ENCODE measurements at places on chromosomes 1 and 21.
A peak's percentile ranks its signal among the peaks of the same experiment; 100 is the strongest.

DNA sequence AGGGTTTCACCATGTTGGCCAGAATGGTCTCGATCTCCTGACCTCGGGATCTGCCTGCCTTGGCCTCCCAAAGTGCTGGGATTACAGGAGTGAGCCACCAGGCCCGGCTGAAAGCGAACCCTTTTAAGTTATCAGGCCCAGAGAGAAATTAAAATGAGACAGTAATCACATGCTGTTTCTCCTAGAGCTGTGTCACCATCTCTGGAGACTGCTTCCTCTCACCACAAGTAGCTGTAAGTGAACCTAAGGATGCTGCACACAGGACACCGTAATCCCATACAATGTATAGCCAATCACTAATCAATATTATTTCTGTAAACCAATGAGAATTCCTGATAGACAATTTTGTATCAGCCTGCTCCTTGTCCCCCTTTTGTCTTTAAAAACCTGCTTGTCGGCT is 5.7 kb upstream of the CSTB start:
- DNase-seq, result no peak

GRCh38 chr1:37755951-37756560 is 8.9 kb downstream of the EPHA10 start:
- DNase-seq, result no peak

DNA sequence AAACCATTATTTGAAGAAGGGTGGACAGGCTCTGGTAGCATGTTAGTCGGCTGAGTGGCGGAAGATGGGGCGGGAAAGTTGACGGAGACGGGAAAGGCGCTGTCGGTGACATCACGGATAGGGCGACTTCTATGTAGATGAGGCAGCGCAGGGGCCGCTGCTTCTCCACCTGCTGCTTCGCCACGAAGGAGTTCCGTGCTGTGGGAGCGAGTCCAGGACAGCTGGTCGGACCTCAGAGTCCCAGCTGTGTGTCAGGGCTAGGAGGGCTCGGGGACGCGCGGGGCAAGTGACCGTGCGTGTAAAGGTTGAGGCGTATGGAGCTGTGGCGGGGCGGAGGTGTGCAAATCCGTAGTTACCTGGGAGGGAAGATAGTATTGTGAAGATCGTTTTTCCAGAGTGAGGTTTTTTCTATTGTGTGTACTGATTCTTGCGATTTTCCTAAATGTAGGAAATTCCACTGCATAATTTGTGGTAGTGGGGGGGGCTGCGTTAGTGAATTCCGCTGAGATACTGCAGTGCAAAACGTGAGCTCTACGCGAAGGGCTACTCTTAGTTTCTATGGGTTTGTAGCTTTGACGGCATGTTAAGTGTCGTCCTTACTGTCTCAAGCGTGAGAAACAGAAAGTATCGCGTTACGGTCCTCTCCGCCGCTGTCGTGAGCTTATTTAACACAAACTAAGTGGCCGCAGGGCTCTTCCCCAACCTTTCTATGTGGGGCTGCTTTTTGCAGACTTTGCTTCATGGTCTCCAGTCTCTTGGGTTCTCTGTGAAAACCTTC is 111.2 kb upstream of the NBPF11 start:
- DNase-seq, result peak; percentile 76

GRCh38 chr1:173300061-173301044 is 93.2 kb upstream of the TNFSF4 start:
- no peak for DNase-seq

- no peak for DNase-seq
Observed at GRCh38 chr1:172630868-172631267, 28.0 kb upstream of the FASLG start.

GRCh38 chr1:55781944-55782482 is 566.8 kb upstream of the USP24 start:
- peak; percentile 77 for DNase-seq

DNA sequence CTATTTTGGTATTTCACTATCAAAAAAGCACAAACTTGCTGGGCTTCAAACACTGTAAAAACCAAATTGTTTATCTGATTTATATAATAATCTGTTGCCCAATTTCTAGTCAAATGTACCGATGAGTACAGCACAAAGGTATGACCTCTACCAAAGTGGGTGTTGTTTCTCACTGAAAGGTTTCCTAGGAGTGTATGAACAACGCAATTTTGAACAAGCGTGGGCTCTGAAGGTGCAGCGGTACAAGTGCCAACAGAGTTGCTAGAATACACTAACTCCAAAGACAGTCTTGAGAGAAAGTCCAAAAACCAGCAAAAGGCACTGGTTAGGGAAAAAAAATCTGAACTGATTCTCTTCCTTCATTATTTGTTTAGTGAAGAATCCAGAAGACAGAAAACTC is 130.4 kb downstream of the ATP1B1 start:
- no peak for DNase-seq

GRCh38 chr1:203289281-203289981 is 15.9 kb upstream of the BTG2 start:
- no peak for DNase-seq

GRCh38 chr1:151918819-151919610 is 9.7 kb upstream of the THEM4 start:
- no peak for DNase-seq

GRCh38 chr1:214331827-214332423 is 51.0 kb downstream of the SMYD2 start:
- DNase-seq, result peak; percentile 38

DNA sequence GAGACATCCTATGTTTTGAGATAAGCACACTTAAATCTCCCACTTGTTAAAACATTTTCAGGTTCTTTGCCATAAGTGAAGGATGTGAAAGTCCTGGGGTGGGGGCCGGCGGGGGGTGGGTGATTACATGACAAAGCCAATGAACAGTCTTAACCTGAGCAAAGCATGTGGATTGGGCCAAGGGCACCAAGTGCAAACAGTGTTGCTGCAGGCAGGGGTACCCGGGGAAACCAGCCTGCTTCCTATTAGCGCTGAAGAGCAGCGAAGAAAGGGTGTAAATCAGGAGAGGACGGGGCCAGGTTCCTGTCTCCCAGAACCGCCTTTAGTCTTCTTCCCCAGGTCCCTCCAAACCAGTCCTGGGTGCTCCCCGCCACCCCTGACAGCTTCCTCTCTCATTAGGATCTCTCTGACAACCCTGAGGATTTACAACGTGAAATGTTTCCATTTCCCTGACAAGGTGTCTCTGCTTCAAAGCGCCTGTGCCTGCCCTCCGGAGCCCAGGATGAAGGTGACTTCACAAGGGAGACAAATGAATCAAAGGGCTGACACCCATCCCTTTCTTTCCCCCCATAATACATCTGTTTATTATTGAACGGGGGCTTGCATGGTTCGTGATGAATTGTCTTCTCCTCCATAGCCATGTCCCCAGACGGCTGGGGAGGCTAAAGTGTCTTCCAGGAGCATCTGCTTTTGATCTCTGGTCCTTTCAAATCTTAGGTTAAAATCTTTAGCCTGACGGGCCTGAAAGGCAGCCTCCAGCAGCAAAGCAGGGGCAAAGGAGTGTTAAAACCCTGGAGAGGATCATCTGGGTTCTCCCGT is 109.5 kb downstream of the TRABD2B start:
- DNase-seq, result no peak

DNA sequence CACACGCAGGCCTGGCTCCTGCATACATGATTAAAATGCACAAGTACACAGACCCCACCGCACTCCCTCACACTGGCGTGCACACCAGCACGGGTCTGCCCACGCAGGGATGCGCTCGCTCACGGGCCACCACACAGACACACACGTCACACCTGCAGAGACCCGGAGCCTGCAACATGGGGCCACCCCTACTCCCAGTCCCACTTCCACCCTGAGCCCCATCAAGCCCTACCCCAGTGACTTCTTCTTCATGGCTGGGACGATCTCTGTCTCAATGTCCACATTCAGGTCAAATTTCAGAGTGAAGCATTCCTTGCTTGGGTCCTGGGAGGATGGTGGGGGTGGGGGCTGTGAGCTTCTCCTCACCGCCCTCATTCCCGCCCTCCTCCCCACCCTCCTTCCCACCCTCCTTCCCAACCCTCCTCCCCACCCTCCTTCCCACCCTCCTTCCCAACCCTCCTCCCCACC is 8.9 kb upstream of the TNFRSF25 start:
- no peak for DNase-seq

DNA sequence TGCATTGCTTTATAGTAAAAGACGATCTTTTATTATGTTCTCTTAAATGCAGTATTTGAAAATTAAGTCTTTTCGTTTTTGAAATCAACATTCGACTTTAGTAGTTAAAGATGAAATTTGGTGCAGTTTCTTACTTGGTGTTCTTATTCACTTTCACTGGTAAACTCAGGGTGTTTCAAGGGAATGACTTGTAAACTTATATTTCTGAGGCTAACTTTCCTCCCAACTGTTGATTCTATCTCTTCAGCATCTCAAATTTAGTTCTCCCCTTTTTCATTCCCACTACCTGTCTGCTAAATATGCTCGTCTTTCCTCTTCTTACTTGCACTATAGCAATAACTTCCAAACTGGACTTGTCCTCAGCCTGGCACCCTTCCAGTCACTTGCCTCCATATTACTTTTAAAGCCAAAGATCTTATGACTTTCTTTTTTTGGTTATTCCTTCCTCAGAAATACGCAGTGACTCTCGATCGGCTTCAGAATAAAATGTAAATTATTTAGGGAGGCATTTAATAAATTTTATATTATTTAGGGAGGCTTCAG is 988 bp downstream of the SLC35A3 start:
- no peak for DNase-seq

DNA sequence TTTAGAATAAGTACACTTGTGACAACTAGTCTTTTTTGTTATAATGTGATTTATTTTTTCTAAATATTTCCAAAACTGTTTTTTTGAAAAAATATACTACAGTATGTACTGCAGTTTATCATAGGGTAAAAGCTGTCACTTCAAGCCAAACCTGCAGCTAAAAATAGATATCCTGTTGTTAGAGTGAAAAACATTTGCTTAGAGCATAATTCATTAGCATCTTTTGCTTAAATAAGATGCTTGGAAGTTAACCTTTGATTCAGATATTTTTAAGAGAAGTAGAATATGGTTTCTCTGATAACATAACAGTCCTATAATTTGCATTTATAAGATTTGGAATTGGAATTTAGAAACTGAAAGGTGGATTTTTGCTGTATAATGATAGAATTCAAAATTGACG is 21.5 kb downstream of the PRKACB start:
- no peak for DNase-seq

- DNase-seq, result peak; percentile 25
Observed at GRCh38 chr1:14778898-14779865, 180.7 kb downstream of the KAZN start.

DNA sequence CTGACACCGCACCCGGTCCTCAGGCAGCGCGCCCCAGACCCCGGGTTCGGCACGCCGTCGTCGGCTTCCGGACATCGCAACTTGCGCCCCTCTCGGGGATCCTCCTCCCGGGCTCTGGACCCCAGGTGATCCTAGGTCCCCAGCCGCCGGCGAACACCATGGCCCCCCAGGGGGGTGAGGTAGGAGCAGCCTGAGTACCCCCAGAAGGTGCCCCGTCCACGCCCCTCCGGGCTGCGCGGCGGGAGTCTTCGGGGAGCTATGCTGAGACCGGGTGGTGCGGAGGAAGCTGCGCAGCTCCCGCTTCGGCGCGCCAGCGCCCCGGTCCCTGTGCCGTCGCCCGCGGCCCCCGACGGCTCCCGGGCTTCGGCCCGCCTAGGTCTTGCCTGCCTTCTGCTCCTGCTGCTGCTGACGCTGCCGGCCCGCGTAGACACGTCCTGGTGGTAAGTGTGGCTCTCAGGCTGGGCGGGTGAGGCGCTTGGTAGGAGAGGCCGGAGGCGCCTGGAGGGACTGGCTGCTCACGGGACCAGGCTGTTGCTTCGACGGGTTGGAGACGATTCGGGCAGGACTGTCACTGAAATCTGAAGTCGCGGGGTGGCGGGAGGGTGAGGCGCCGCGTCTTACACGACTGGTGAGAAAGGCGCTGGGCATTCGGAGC is 367 bp downstream of the WNT2B start:
- DNase-seq, result no peak

DNA sequence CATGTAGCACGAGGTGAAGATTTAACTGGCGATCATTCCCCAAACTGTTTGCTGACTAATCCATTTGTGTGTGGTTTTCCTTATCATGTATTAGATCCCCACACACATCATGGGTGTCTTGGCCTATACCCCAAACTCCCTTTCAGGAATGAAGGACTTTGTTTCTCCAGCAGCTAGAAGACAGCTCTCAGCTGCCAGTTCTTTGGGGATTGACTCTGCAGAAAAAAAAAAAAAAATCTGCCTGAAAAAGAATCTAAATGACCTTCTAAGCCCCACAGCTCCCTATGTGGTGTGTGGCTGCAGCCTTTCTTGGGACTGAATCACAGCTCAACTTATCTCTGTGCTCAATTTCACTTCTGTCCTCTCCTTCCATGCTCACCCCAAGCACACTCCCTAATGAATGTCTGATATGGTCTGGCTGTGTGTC is 256.3 kb upstream of the DUSP10 start:
- no peak for DNase-seq

DNA sequence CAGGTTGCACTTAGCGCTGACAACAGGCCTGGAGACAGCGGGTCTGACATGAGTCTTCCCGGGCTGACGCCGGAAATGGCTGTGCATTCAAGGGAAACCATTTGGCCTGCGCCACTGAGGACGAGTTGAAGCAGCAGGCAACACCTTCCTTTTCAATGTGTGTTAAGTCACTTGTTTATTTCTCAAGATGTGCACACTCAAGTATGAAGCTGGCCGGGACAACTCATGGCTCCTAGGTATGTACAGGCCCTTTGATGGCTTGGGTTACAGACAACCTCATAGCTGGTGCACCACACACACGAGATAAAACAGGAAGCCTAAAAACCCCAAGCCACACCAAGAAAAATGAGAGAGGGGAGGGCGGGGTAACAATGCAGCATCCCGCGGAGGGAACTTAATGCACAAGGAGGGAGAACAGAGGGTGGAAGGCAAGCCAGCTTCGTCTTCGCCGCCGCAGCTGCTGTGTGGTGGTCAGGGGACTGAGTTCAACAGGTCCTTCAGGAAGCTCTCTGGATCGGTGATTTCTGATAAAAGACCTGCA is 118.0 kb upstream of the IFFO2 start:
- DNase-seq, result no peak

GRCh38 chr1:173733912-173734311 is 19.1 kb downstream of the KLHL20 start:
- DNase-seq, result no peak

GRCh38 chr1:228321435-228321834 is 85.2 kb downstream of the TRIM11 start:
- no peak for DNase-seq

- DNase-seq, result no peak
Observed at GRCh38 chr1:60065199-60065598, 8.4 kb downstream of the C1orf87 start.

- DNase-seq, result no peak
Observed at GRCh38 chr1:155004352-155005075, 1.9 kb downstream of the ZBTB7B start.

GRCh38 chr1:107264561-107264960 is 123.7 kb downstream of the NTNG1 start:
- no peak for DNase-seq

- peak; percentile 42 for DNase-seq
Observed at GRCh38 chr21:39441502-39442475, 3.8 kb downstream of the LCA5L start.

Data from PC-9 (cell line).